Esophagus squamous epithelium (tissue), 5 donors: ENCODE measurements at places on chromosomes 5 and 9.

GRCh38 chr9:86940774-86941173, 6.5 kb downstream of the GAS1 start:
- DNase-seq: no peak

DNA sequence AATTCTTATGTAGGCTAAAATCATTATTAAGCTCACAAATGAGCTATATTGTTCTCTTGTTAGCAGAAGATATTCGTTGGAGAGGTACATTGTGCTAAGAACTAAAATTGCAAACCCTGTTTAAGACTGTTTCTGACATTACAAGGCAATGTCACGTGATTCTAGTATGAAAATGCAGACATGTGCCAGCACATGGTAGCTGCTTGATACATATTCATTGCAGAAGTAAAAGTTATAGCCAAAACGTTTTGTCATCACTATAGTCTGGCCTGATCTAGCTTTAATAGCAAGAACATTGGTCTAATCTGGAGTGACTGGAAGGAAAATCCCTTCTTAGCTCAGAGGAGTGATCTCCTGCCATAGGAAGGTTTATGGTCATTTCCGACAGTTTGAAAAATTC, 144.7 kb downstream of the CFAP90 start:
- DNase-seq: no peak

- DNase-seq: no peak
Measured at GRCh38 chr5:141149812-141150211, at the start of gene PCDHB6. TSS of gene PCDHB6 (plus strand) at chr5:141150057. CDS start at chr5:141150258, 201 bp downstream.

- no peak for DNase-seq
Measured at GRCh38 chr5:171499611-171500010, 80.2 kb downstream of the FGF18 start.

DNA sequence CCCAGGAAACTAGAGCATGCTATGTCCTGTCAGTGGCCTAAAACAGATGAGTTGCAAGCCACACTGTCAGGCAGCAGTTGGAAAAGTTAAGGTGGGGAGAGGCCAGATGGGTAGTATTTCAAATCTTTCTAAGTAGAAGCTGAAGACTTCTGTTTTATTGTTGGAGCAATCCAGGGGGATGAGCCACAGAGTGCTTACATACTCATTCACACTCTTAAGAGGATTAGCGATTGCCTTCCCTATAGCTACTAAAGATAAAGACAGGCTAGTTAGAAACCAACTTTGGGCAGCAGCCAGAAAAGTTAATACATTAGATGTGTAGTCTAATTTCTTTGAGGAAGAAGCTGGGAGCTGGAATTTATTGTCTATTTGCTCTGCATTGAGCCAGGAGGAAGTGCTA, 61.7 kb upstream of the ELAVL2 start:
- no peak for DNase-seq

DNA sequence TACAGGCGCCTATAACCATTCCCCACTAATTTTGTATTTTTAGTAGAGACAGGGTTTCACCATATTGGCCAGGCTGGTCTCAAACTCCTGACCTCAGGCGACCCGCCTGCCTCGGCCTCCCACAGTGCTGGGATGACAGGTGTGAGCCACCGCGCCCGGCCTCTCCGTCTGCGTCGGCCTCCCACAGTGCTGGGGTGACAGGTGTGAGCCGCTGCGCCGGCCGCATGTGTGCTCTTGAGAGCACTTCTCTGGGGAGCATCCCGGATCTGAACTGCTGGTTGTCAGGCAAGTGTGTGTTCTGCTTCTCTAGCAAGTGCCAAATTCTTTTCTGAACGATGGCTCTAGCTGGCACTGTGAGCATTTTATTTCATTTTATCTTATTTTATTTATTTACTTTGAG, 3.7 kb upstream of the ENTPD2 start:
- no peak for DNase-seq

DNA sequence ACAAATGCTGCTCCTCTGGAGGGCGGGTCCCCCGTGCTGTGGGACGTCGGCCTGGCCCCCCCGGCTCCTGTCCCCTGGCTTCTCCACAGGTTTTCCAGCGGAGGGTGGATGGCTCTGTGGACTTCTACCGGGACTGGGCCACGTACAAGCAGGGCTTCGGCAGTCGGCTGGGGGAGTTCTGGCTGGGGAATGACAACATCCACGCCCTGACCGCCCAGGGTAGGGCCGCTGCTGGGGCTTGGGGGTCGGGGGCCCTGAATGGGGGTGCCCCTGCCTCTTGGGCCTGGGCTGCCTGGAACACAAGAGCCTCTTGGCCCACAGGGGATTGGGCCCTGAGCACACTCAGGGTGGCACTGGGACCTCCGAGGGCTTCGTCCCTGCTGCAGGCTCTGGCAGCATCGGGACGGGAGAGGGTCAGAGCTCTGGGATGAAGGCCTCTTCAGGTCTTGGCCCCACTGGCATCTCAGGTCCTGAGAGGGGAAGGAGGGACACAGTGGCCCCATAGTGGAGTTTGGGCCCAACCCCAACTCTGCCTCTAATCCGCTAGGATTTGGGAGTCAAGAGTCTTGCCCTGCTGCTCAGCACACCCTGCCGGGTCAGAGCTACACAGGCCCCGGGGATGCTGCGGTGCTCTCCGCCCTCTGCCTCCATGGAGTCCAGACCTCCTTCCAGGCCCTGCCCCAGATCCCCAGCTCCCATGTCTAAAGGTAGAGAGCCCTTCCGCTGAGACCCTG, 5.2 kb downstream of the FCN2 start:
- no peak for DNase-seq
